ENCODE measurements at places on chromosomes 1 and 21.

DNA sequence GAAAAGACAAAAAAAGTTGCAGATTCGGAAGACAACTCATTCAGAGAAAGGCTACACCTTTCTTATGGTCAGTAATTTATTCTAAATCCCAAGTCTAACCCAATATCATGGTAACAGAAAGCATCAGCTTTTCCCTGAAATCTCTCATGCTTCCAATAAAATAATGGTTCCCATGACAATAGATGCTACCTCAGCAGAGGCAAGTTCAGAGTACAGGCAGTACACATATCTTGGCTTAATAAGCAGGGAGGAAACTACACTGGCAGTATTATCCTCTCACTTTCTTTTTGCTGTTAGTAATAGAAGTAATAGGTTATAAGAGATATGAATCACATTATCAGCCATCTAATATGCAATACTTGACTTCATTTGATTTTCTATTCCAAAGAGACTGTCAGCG lies 137.1 kb downstream of the DPYD start:
- DNase-seq, result no peak

DNA sequence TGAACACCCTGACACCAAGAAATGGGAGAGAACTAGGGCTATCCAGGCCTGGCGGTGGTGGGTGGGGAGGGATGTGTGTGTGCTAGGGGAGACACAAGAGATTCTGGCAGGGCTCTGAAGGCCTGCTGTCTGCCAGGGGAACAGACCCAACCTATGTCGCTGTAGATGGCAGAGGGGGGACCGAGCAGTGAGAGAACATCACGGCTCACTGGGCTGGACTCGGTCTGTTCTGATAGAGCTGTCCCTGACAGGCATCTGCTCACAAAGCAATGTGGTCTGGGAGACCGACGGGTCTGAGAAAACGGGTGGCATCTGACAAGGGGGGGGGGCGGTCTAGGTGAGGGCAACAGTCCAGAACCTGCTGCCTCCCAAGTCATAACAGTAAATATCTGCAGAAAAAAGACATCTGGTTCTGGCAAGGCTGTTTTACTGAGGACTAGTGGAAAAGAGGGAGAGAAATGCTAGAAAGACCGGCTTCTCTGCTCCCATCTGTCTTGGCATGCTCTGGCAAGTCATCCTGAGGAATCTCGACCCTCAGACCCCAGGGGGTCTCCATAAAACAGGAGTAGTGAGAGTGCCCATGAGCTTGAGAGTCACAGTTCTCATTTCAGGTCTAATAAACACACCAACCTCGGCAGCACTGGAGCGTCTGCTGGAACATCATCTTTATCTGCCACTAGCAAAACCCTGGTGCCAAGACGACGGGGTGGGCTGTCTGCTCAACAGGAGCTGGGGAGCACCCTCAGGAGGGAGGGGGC lies 36.5 kb downstream of the SLC66A1 start:
- no peak for DNase-seq

DNA sequence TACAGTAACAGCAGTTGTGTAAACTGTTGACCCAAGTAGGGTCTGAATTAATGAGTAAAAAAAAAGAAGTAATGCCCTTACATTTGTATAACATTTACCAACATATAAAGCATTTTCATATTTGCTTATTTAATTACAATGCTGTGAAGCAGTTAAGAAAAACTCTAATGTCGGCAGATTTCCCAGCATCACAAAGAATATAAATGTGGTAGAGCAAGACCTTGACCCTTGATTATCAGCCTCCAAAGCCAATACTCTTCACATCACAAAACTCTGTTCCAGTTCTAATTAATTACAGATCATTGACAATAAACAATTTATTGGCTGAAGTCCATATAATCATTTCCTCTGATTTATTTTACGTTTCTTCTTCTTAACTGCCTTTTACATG lies 130.2 kb downstream of the DUSP10 start:
- DNase-seq, result no peak

- DNase-seq, result no peak
Observed at GRCh38 chr21:44763451-44764318, 37.9 kb downstream of the UBE2G2 start.

DNA sequence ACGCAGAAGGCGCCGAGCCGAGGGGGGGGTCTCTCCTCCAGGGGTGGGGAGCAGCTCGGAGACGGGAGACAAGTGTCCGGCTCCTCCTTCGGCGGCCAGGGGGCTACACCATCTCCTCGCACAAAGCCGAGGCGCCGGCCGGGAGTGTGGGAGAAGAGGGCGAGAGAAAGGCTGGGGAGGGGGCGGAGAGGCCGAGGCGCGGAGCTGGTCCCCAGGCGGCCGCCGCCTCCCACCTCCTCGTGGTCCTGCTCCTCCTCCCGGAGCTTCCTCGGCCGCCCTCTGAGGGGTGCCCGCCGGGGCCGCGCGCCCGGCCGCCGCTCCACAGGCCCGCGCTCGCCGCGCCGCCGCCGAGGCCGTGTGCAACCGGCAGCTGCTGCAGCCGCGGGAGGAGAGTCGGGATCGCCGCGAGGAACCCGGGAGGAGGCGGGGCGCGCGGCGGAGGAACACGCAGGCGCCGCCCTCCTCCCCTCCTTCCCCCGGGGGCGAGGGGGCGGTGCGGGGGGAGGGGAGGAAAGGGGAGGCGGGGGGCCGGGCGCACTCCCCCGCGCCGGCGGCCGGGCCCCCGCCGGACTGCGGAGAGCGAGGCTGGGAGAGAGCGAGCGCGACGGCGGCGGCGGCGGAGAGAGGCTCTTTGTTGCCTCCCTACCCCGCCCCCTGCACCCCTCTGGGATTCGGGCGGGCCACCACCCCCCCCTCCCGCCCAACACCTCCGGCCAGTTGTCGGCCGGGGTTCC lies at the start of gene ENAH:
Gene ENAH, minus strand, starts transcription at position 395 of the 734 bp plus-strand sequence. CDS start 433 bp downstream, outside the sequence.
- DNase-seq, result peak; percentile 88

GRCh38 chr1:227869851-227870305 lies 54.4 kb downstream of the PRSS38 start:
- DNase-seq, result no peak

DNA sequence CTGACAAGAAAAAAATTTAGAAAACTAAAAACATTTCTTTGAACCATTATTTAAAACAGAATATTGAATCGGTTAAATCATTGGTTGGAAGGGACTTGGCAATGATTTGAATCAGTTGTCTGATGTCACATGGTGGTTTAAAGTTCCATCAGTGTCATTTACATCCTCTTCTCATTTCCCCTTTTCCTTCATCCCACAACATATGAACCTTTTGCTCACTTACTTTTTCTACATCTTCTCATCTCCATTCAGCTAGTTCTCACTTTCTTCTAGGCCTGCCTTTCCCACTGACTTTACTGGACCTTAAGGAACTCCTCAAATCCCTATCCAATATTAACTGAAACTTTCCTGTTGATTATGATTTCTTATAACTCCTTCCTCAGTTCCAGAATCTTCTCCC lies 58.5 kb downstream of the PHACTR4 start:
- DNase-seq, result no peak

- no peak for DNase-seq
Observed at GRCh38 chr1:33183306-33183705, 1.5 kb upstream of the TRIM62 start.

DNA sequence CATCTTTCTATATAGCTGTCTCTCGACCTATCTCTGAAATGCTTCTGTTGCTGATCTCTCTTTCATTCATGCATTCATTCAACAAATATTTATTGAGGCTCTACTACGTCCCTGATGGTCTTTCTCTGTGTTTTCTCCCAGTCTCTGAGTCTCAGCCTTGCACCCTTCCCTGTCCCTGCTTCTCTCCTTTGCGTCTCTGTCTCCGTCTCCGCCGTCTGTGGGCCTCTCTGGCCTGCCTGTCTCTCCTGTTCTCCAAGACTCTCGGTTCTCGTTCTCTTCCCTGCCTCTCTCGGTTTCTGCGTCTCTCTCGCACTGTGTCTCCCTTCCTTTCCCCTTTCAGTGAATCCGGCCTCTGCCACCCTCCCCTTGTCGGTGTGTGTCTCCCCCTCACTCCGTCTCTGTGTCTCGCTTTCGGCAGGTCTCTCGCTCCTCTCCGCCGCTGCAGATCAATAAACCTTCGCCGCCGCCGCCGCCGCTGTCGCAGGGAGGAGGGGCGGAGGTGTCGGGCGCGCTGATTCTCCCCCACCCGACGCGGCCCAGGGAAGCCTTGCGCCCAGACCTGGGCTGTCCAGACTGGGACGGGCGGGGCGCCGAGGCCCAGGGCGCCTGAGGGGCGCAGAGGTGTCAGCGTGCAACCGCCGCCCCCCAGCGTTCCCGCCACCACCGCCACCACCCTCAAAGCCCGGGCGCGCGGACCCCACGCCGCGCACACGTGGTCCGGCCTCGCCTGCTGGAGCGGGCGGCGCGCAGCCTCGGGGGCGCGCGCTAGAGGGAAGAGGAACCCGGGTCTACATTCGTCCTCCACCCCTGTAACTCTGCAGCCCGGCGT lies 3.0 kb downstream of the EFNA3 start:
- no peak for DNase-seq

GRCh38 chr1:154695985-154696384 lies 88.0 kb upstream of the ADAR start:
- no peak for DNase-seq

DNA sequence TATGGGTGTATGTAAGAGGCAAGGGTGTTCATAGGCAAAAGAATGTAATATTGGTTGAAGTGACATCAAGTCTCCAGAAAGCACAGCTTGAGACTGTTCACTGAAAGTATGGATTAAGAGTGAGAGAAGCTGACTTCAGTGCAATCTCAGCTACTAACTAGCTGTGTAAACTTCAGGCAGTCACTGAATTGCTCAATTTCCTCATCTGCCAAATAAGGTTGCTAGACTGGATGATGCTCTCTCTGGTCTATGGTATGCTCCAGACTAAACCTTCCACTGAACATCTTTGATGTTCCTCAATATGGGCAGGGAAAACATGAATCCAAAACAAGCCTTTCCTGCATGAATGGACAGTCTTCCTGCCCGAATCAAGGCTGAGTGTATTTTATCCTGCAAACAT lies 111.8 kb upstream of the USH2A start:
- DNase-seq, result no peak

- DNase-seq, result no peak
Observed at GRCh38 chr1:171081314-171081753, 9.4 kb upstream of the FMO3 start.

- no peak for DNase-seq
Observed at GRCh38 chr1:213615226-213615916, 372.4 kb upstream of the PROX1 start.

DNA sequence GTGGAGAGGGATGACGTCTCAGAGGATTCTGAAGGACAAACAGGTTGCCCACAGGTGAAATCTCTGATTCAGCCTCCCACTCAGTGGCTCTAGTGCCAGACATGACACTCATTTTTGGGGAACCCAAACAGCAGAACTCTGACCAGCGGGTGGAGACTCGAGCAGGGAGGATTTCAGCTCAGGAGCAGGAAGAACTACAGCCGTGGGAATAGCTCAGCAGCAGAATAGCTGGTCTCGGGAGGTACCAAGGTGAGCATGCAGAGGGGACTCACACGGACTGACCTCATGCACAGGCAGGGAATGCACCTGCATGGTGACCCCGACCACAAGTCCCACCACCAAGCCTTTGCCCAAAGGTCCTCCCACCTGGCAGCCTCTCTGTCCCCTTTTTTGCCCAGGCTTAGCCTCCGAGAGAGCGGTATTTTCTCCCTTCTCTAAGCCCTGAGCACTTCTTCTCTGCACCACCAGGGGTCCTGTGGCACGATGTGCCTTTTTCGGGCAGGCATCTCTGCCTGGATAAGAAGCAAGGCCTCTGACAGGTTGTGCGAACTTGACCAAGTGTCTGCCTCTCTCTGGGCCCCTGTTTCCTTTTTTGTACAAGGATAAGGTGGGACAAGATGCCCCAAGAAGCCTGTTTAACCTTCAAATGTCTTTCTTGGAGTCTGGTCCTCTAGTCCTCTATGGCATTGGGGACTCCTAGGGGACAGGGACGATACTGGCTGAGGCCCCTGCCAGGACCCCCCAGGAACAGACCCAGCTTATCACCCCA lies 8.8 kb upstream of the FGR start:
- DNase-seq, result peak; percentile 42

DNA sequence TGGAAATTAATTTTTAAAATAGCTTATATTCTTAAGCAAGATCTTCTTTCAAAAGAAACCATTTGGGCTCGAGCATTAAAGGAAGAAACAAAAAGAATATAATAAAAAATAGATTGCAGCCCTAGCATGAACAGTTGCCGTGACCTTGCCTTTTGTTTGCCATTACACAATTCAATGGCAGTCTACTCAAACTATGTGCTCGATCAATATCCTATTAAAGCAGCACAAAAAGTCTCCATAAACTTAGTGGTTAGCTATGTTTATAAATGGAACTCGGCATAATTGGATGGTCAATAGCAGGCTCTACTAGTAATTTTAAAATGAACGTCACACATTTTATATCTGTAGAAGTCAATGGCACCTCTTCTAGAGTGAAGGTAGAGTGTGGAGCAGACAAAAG lies 256.5 kb downstream of the NFIA start:
- no peak for DNase-seq

DNA sequence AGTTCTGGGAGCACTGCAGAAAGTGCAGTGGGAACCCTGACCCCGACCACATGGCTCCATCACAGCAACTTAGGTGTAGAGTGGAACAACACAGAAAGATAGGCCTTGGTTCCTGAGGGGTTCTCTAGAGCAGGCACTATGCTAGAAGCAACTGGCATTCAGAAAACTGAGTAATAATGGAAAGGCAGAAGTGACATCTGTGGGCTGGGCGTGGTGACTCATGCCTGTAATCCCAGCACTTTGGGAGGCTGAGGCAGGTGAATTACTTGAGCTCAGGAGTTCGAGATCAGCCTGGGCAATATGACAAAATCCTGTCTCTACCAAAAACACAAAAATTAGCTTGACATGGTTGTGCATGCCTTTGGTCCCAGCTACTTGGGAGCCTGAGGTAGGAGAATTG lies 5.3 kb downstream of the MRPS15 start:
- no peak for DNase-seq

DNA sequence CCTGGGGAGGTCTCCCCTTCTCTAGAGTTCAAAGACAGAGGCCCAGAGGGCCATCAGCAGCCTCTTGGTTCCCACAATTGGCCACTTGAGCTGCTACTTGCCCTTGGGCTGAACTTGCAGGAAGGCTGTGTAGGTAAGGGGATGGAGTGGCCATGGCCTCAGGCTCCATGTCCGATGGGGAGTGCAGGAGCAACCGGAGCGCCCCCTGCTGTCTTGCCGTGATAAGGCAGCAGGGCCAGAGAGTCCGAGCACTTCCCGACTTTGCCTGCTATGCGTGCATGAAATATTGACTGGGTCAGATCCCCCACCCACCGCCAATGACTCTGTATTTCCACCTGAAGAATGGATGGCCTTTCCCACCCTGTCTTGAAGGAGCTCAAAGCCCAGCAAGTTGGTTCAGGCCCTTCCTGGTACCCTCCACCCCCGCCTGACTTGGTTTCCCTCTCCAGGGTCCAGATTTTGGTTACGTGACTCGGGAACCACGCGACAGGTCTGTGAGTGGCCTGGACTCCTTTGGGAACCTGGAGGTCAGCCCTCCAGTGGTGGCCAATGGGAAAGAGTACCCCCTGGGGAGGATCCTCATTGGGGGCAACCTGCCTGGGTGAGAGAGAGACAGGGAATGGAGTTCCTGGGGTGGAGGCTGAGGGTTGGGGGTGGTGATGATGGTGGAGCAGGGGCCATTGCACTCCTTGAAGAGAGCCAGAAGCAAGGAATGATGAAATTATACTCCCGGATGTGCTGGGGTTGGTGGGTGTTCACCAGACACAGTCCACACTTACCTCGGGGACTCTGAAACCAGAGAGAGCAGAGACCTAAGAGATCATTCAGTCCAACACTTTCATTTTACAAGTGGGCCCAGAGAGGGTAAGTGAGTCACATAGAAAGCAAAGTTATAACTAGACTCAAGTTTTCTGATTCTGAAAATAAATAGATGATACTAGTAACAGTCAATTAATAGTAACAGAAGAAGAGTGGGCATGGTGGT lies 25.6 kb downstream of the PADI3 start:
- peak; percentile 48 for DNase-seq
